Renal pelvis (tissue), 12 donors: ENCODE measurements at places on chromosomes 13 and 19. TPM values are rescaled to one million over a fixed set of nuclear protein-coding genes. Genes with fewer than 3 reads are reported as not detected.

DNA sequence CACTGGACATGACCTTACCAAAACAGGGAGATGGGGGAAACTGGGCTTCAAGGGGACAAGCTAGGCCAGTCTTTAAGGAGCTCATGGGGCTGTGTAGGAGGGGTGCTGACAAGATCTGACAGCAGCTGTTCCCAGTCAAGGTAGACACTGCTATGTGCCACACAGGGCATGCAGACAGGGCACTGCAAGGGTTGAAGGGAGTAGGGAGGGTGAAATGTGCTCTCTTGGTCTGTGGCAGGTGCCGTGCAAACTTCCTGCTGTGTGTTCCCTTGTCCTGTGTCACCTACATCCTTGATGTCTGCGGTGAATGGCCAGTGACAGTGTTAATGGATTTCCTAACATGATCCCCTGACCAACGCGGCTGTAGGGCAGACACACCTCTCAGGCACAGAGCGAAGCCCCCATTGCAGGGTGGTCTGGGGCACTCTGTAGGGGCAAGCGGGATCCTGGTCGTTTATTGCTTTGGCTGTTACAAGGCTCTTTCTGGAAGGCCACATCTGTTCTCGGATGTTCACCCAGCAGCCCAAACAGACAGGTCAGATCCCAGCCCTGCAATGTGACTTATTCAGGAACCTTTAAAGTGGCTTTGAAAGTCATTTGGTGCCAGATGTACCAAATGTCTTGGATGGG lies 199.5 kb upstream of the ZNF536 start:
- no peak for DNase-seq

- no peak for DNase-seq
These were observed 28.2 kb downstream of the CKM start for GRCh38 chr19:45294291-45295029.

DNA sequence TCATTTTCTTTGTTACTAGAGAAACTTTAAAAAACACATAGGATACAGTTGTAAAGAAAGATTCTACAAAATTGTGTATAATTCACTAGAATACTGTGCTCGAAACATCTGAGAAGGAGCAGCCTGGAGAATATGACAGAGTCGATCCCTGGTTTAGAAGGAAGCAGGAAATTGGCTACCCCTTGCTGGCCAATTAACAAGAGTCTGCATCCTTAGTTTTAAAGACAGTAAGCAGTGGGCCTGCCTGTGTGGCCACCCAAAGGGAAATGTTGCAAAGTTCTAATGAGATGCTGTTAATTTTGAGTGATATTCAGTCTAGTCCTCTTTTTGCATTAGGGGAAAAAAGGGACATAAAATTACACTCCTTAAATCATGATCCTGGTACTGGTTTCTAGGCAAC lies 988.6 kb downstream of the PCDH17 start:
- DNase-seq, result no peak

- DNase-seq, result no peak
These were observed 31.6 kb upstream of the POP4 start for GRCh38 chr19:29574510-29574909.

DNA sequence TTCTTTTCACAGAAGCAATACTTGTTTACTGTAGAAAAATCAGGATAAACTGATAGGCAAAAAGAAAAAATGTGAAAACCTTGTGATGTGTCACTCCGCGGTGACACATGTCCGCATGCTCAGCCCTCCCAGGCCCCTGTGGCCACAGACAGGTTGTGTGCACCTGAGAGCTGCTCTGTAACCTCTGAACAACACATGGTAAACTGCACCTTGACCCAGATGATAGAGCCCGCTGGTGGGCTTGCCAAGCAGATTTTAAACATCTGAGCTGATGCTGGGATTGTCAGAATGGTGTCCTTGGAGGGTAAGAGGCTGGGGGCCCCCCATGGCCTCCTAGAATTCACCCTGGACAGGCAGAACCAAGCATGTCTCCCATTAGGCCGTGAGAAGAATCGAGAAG lies 33.8 kb downstream of the DHRS12 start:
- DNase-seq, result no peak

DNA sequence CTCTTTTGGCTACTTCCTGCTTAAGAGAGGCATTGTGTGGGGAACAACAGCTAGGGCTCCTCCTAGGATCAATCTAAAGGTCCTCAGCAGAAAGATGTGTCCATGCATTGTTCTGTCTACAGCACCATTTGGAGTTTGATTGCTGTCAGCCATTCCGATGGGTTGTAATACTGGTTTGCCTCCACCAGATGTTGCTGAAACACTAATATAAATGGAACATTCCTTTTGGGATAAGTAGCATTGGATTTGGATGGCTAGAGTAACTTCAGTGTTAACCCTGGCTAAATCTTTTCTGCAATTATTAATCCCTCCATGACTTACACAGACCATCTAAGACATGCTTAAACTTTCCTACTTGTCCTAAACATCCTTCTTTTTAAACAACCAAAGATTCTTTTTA lies 104.2 kb downstream of the TDRD3 start:
- no peak for DNase-seq

GRCh38 chr19:15449620-15450527 lies at the start of gene WIZ:
WIZ (minus strand) TSS chr19:15449956; CDS start chr19:15448307, 1,649 bp downstream.
- peak; percentile 67 for DNase-seq

DNA sequence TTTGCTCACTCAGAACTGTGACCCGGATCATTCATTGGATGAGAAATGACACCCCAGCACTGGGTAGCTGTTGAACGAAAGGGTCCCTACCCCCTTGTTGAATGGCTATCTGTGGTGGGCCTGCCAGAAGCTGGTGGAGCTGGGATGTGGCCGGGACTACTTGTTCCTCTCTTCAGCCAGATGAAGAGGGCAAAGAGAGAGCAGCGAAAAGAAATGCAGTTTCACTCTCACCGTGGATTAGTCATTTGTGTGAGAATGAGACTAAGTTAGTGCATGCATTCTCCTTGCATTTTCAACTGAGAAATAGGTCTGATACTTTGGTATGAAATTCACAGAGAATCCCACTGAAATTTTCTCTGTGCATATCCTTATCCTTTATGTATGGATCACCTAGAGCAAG lies 553.1 kb downstream of the IRS2 start:
- no peak for DNase-seq

GRCh38 chr19:16702123-16702522 lies 17.5 kb upstream of the NWD1 start:
- DNase-seq, result no peak

Gene KLK10
- polyA plus RNA-seq, result 0.24 TPM

Gene C13orf42
- polyA plus RNA-seq, result 0.31 TPM

Gene CEACAM3
- 0.12 TPM for polyA plus RNA-seq

Gene LENG9
- polyA plus RNA-seq, result 2.4 TPM

Gene MATK
- polyA plus RNA-seq, result 1.6 TPM

Gene KCNC3
- polyA plus RNA-seq, result 36.0 TPM

Gene WDR87
- polyA plus RNA-seq, result 0.01 TPM
